ENCODE measurements at places on chromosomes 7 and 10.

DNA sequence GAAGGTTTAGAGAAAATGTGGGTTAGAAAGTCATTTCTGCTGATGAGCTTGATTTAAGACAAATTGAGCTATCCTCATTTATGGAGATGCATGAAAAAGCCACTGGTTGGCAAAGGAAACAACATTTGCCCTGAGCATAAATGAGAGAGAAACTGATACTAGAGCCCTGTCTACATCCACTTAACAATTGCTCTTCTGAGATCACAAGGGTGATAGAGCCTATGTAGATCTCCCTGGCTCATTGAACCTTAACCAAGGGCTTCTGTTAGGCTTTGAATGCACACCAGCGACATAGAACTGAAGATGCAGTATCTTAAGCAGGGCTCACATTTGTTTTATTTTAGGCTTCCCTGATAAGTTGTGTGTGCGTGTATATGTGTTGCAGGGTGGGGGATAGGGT is 35.0 kb downstream of the GPR141 start:
- no peak for DNase-seq

- no peak for DNase-seq
Measured at GRCh38 chr10:121183236-121183635, 332.1 kb downstream of the WDR11 start.

DNA sequence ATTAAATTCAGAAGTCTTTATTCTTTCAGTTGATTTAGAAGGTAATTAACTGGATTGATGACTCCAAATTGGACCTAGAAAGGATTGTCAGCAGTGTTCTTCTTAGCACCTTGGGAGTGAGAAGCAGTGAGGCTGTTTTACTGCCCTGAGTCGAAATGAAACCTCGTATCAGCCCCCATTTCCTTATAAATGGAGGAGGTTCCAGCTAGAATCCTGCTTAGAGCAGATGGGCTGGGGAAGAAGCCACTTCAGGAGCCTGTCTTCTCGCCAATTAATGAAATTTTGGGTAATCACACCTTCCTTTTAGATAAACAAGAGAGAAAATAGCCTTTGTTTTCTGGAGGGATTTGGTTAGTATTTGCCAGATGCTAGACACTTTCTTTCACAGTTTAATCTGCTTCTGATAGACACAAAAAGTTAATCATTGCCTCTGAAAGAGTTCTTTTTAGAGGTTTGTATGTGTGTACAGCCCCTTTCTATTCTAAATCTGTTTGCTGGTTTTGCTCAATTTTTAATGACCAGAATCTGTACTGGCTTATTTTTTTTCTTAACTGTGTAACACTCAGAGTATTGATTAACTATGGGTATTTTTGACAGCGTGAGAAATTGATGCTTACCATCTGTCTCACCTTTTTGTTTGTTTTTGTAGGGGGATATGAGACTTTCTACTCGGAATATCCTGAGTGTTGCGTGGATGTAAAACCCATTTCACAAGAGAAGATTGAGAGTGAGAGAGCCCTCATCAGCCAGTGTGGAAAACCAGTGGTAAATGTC is 4.6 kb downstream of the DUSP5 start:
- no peak for DNase-seq

DNA sequence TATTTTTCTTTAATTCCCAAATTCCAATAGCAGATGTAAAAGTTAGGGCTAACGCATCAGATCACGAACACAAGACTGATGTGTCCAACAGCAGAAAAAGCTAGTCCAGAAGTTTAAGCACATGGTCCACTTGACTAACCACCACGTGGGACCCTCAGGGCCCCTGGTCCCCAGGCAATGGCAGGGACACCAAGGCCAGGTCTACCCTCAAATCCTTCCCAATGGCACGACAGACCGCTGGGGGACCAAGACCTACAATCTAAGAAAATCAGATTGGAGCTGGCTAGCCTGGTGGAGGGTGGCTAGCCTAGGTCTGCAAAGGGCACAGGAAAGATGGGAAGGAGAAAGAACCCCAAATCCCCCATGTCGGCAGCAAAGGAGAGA is 1.5 kb downstream of the GIGYF1 start:
- no peak for DNase-seq

GRCh38 chr7:128430207-128430606 is 20.4 kb upstream of the IMPDH1 start:
- DNase-seq: no peak

DNA sequence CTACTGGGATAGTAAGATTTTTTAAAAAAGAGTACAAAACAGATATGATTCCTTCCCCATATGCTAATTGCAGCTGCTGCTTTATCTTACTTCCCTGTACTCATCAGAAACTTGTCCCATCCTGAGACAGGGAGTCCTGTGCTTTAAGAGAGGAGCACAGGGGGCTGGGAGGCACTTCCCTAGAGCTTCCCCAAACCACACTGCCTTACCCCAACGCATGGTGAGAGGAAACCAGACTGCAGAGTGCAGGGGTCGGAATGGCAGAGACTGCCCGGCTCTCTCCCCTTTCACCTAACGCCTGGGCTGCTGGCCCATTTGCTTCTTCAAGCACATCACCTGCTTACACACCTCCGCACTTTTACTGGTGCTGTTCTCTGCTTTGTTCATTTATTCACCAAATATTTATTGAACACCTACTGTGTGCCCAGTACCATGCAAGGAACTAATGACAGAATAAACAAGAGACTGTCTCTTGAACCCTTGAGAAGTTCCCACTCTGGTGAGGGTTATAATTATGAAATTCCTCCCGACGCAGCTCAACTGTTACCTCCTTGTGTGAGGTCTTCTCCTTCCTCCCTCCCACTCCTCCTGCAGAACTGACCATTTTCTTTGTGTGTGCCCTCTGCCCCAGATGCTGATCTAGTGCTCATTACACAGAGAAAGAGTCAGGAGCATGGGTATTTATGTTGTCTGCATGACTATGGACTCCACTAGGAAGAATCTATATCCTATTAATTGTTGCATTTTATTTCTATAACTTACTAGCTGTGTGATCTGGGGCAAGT is 289.7 kb downstream of the TCF7L2 start:
- DNase-seq: no peak

DNA sequence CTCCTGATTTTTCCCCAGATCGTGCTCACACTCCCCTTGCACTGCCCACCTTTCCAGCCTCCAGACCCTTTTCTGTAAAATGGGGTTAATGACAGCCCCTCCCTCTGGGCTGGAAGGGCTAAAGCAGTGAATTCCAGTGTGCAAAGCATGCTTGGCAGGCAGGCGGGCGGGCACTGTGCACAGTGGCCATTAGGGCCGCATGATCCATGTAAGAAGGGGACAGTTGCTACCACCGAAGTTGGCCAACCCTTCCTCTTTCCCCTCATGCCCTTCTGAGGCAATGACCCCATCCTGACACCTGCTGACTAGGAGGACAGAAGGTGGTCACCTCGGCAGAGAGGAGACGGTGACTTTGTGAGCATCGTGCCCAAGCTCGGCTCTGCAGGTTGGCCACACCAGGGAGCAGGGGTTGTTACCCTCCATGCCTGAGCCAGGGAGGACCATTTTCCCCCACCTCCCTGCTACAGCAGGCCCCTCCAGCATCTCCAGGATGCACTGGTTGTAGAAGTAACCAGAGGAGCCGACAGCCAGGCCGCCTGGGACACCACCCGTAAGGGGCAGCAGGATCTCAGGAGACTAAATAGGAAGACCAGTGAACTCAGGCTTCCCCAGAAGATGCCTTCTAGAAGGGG is 166.4 kb downstream of the SLIT1 start:
- no peak for DNase-seq

GRCh38 chr10:33099748-33100147 is 141.7 kb upstream of the ITGB1 start:
- DNase-seq: no peak

- no peak for DNase-seq
Measured at GRCh38 chr10:113808168-113808567, 45.7 kb downstream of the DCLRE1A start.

Measured in effector memory CD4-positive, alpha-beta T cell (primary cell).